ENCODE measurements at places on chromosomes 11 and 22. TPM values are rescaled to one million over a fixed set of nuclear protein-coding genes. Genes with fewer than 3 reads are reported as not detected.
A peak's percentile ranks its signal among the peaks of the same experiment; 100 is the strongest.

DNA sequence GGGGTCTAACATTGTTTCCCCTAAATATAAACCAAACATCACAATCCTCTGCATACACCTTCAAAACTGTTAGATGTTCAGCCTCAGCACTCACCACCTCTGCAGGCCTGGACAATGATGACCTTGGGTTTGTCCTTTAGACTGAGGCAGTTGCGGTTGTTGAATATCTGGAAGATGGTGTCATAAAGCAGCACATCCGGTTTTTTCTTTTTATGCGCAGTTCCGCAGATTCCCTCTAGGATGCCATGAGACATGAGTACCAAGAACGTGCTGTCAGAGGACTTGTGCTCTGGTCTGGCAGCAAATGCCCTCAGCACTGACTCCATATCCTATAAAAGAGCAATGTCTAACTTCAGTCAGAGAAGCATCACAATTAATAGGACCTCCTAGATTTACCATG, 22.8 kb downstream of the CASP5 start:
- peaks cover 8% of the 10 kb centered on the region for H3K4me1 ChIP-seq
- no peak for DNase-seq
- no peak overlapping the region for H3K27ac ChIP-seq
- no peak overlapping the region for H3K4me3 ChIP-seq

MAML2 gene
- total RNA-seq = 17.1 TPM

GRCh38 chr11:832529-833113, at the start of gene CD151:
Gene CD151 (plus strand): TSS chr11:832952. CDS start chr11:836070, 3,118 bp downstream.
- H3K27ac ChIP-seq = peak within 1 kb of the TSS; percentile 79
- peak; percentile 55 for DNase-seq
- H3K4me1 ChIP-seq = peaks cover 53% of the 10 kb centered on the region
- no peaks in the 10 kb centered on the region for H3K27me3 ChIP-seq
- peaks cover 16% of the 10 kb centered on the region for H3K36me3 ChIP-seq

SDHD gene
- 79.0 TPM for total RNA-seq

- DNase-seq = no peak
- no peak overlapping the region for H3K27ac ChIP-seq
- H3K4me1 ChIP-seq = peaks cover 4% of the 10 kb centered on the region
- peaks cover 12% of the 10 kb centered on the region for H3K36me3 ChIP-seq
- no peak overlapping the region for H3K4me3 ChIP-seq
- no peaks in the 10 kb centered on the region for H3K27me3 ChIP-seq
Observed at GRCh38 chr11:72229336-72229924, 4.9 kb downstream of the INPPL1 start.

DNA sequence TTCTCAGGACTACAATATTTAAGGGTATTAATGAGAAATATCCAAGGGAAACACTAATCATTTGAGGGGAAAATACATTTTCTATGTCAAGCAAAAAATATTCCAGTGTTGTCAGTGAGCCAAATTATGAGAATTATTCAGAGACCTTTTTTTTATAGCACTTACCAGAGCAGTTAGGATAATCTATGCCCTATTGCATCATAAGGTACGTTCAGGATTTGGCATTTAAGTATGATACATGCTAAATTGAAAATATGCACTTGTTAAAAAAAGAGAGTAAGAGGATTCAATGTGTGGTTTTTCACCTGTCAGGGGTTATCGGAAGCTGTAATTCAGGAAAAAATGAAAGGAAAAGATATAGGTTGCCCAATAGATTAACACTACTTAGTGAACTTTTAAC, 17.2 kb upstream of the MPPED2 start:
- H3K36me3 ChIP-seq = no peaks in the 10 kb centered on the region
- no peaks in the 10 kb centered on the region for H3K27me3 ChIP-seq
- H3K27ac ChIP-seq = no peak overlapping the region
- H3K4me3 ChIP-seq = no peak overlapping the region

DNA sequence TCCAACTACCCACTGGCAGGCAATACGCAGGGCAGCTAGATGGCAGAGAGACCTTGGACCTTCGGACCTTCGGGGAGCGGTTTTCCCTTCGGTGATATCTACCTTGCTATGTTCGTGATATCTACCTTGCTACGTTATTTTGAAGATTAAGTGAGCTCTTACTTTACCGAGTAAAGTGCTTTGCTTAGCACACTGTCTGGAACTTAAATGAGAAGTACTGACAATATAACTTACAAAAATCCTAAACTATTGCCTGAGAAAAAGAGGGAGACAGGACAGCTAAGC, 1.0 kb upstream of the PRDM10 start:
- H3K27ac ChIP-seq = peak overlapping the region; percentile 92
- no peaks in the 10 kb centered on the region for H3K36me3 ChIP-seq
- peaks cover 9% of the 10 kb centered on the region for H3K4me1 ChIP-seq
- H3K4me3 ChIP-seq = peak overlapping the region; percentile 94

MRGPRF gene
- not detected for total RNA-seq

NPAS4 gene
- not detected for total RNA-seq

DNA sequence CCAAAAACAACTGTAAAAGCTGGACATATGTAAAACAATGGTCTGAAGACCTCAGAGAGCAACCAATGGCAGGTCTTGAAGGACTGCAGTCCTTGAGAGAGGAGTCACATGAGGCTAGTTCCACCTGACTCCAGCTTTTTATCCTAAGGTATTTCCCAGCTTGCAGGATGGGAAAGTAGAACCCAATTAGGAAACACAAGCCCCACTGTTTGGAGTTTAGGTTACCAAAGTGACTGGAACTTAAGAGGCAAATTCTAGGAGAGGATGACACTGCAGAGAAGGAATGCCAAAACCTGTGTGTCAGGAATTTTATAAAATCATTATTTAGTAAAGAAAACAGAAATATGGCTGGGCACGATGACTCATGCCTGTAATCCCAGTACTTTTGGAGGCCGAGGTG, 18.4 kb downstream of the OR2AT4 start:
- DNase-seq = no peak
- no peaks in the 10 kb centered on the region for H3K4me1 ChIP-seq
- no peaks in the 10 kb centered on the region for H3K36me3 ChIP-seq
- peaks cover 12% of the 10 kb centered on the region for H3K27me3 ChIP-seq
- no peak overlapping the region for H3K4me3 ChIP-seq

GRCh38 chr11:107268977-107269376, 188.6 kb downstream of the CWF19L2 start:
- no peaks in the 10 kb centered on the region for H3K27me3 ChIP-seq
- no peak overlapping the region for H3K4me3 ChIP-seq
- no peaks in the 10 kb centered on the region for H3K36me3 ChIP-seq
- no peaks in the 10 kb centered on the region for H3K4me1 ChIP-seq
- H3K27ac ChIP-seq = no peak overlapping the region
